ENCODE measurements at places on chromosomes 6 and 20.
A peak's percentile ranks its signal among the peaks of the same experiment; 100 is the strongest.

DNA sequence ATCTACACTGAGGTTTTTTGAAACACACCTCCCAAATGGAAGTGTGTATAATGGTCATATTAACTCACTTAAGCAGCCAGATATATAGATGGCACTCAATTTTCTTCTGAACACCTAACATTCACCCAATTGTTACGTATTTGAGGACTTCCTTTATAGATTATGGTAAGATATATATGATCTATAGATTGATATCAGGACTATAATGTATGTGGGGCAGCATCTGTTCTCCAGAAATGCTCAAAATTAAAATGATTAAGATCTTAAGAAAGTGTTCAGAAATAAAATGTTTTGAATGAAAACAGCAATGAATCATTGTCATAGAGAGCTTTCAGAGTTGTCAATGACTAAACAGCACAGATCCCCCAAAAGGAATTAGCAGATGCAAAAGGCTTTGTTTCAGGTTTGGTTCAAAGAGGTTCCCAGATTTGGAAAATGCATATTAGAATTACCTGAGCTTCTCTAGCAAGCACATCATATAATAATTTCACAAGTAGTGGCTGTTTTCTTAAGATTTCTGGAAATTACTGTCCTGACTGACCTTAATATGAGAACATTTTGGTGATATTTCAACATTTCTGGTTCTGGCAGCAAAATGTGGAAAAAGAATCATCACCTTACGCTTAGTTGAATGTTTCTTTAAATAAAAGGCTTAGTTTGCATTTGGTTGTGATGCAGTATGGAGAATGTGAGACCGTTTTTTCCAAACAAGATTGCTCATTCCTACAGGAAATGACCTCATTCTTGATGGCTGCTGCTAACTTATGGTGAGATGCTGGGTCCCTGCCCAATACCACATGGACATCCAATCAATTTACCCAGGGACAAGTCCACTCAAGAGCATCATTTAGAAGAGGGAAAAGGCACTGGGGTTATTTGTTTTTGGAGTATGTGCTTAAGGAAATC is 31.5 kb downstream of the TRAF3IP2 start:
- no peak for DNase-seq

GRCh38 chr6:44397424-44398164 is 10.1 kb downstream of the CDC5L start:
- DNase-seq: no peak

DNA sequence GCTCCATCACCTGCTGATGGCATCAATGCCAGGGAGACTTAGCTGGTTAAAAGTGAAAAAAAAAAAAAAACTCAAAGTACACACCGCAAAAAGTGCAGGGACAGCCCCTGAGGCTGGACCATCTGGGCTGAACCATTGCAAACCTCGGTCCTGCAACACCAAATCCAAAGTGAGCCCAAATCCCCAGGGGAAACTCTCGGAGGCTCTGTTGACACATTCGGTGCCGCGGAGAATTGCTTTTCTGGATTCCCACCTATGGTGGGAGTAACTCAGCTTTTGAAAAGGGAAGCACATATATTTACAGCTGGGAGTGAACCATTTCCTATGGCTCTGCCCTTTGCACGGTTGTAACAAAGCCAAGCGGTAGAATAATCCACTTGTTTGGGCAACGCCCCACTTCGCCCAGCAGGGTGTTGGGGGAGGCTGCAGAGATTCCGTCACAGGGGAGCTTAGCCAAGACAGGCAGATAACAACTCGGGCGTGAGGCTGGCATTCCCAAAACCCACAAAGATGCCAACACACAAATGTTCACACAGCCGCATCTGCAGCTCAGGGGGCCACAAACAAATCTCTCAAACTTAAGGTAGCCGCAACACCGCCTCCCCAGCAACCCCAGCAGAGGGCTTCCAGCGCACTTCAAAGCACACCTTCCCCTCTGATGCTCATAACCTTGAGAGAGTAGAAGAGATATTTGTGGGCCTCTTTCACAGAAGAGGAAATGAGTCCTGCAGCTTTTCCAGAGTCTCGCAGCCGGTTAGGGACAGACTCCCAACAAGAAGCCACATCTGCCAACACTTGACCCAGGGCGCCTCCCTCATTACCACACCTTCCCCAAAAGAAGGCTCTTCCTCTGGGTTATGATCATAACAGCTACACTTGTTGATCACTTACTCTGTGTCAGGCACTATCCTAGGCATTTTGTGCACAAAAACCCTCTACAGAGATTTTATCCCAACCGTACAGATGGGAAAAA is 11.4 kb downstream of the ZC3H12D start:
- DNase-seq: no peak

DNA sequence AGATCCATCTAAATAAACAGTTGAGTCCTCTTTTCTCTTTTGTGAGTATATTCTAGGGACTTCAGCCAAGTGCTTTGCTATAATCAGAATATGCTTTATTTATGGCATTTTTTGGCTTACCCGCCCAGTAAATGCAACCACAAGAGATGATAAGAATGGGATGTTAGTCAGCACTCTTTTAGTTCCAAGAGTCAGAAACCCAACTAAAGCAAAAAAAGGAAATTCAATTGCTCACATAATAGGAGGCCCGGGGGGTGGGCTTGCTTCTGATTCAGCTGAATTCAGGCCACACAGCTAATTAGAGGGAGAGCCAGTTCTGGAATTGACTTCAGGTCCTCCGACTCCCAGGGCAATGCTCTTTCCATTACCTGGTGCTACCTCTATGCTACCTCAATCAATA is 250.6 kb downstream of the FARS2 start:
- no peak for DNase-seq

DNA sequence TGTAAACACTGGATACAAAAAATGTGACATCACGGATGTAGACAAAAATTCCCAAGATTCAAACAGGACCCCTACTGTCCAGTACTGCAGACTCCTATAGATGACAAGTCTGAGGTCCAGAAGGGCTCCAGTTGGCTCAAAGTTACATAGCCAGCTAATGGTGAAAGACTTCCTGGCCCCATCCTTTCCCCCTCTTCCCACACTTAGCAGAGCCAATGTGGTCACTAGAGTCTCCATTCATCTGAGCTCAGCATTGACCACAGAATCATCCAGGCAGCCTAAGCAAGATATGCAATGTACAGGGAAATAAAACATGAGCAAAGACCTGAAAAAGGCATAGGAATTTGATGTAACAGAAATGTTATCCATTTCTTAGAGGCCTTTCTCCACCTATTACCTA is 180.5 kb downstream of the ADAT2 start:
- no peak for DNase-seq

GRCh38 chr20:13220194-13220903 is 725 bp upstream of the ISM1 start:
- DNase-seq: peak; percentile 29

- DNase-seq: no peak
Measured at GRCh38 chr6:128518434-128519131, 1.8 kb downstream of the PTPRK start.

- DNase-seq: no peak
Measured at GRCh38 chr6:3837781-3838180, 11.4 kb upstream of the FAM50B start.

GRCh38 chr6:12709556-12710232 is 6.9 kb upstream of the PHACTR1 start:
- DNase-seq: no peak

DNA sequence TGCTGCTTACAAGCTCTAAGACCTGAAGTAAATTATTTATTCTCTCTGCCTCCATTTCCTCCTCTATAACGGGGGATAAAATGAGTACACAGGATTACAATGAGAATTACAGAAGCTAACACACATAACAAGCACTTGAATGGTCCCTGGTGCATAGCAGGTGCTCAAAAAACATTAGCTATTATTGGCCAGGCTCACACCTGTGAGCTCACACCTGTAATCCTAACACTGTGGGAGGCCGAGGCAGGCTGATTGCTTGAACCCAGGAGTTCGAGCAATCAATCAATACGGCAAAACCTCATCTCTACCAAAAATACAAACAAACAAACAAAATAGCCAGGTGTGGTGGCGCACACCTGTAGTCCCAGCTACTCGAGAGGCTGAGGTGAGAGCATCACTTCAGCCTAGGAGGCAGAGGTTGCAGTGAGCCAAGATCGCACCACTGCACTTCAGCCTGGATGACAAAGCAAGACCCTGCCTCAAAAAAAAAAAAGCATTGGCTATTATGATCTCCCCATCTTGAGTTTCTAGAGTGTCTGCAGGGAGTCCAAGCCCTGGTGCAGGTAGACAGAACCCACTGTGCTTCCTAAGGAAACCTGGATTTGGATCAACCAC is 68.1 kb downstream of the PREX1 start:
- no peak for DNase-seq

DNA sequence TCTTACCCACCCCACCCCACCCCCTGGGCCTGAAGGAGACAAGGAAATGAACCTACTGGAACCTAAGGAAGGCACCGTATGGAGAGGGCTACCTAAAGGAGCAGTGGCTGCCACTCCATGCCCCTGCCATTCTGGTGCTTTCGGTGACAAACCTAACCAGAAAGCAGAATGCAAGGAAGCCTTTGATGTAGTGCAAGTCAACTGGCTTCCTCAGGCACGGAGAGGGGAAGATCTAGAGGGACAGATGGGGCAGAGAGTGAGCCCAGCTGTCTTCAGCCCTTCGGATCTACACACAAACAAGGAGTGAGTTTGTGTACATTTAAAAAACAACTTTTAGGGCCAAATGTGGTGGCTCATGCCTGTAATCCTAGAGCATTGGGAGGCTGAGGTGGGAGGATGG is 39.5 kb downstream of the PPP1R16B start:
- peak; percentile 37 for DNase-seq

DNA sequence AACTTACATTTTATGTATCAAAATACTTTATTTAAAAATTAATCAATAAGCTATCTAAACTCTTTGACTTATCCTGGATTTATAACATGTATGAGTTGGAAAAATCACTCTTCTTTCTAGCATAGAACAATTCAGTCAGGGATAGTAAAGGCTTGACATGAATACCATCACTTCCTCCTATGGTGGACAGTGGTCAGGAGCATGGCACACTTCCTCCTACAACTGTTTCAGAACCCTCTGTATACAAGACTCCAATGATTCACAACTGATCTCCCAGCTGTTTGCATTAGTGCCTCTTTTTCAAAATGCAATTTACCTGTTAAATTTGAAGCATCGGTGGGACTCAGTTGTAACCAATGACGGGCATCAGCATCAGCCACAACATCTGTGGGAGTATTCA is 129.7 kb downstream of the RALGAPA2 start:
- DNase-seq: no peak

GRCh38 chr6:159935633-159936032 is 33.2 kb upstream of the IGF2R start:
- DNase-seq: no peak

- no peak for DNase-seq
Measured at GRCh38 chr6:133843098-133843497, 45.8 kb upstream of the TCF21 start.

- peak; percentile 11 for DNase-seq
Measured at GRCh38 chr20:53146201-53146891, 174.2 kb downstream of the TSHZ2 start.

GRCh38 chr20:61570646-61571195 is 318.7 kb downstream of the CDH4 start:
- DNase-seq: no peak

- DNase-seq: no peak
Measured at GRCh38 chr20:32446301-32447100, 88.4 kb downstream of the ASXL1 start.

- no peak for DNase-seq
Measured at GRCh38 chr20:17023806-17024205, 203.0 kb upstream of the PCSK2 start.

GRCh38 chr20:11582060-11582459 is 335.6 kb upstream of the BTBD3 start:
- DNase-seq: no peak

DNA sequence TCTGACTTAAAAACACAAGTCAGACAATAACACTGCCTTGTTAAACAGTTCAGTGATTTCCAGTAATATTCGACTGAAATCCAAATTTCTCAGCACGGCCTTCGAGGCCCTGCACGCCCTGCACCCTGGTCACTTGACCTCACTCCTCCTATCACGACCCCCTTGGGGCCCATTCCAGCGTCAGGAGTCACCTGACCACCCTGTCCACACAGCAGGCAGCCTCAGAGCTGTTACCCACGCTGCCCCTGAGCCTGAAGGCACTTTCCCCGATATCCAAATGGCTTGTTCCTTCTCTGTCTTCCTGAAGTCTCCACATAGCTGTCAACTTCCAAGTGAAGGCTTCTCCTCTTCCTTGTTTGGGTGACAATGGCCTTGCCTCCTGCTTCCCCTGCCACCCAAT is 33.1 kb upstream of the SMOC2 start:
- no peak for DNase-seq

- DNase-seq: no peak
Measured at GRCh38 chr6:24763578-24763977, 11.2 kb upstream of the GMNN start.

GRCh38 chr20:39190666-39191570 is 228.8 kb downstream of the DHX35 start:
- no peak for DNase-seq

DNA sequence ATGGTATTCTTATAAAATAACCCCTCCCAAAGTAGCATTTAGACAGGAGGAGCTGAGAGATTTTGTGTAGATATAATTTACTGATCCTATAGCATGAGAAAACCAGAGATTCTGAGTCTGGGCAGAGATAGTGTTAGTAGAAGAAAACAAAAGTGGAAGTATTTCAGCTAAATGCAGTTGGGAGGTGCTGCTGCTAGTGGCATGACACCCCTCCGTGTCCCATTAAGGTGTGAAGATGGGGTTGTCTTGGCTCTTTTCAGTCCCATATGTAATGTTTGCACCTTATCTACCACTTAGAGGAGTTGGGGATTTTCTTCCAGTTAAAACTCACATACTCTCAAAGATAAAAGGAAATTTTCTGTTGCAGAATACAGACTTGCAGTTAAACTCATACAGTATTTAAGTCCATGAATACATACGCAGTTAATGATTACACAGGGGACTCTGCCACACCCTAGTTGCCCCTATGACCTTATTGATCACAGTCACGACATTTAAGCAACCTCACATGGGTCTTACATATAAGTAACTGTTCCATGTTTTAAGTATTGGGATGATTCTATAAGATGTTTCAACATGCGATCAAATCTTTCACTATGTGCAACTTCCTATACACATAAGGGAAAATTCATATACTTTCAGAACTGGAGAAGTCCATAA is 11.5 kb downstream of the TAAR2 start:
- peak; percentile 7 for DNase-seq

DNA sequence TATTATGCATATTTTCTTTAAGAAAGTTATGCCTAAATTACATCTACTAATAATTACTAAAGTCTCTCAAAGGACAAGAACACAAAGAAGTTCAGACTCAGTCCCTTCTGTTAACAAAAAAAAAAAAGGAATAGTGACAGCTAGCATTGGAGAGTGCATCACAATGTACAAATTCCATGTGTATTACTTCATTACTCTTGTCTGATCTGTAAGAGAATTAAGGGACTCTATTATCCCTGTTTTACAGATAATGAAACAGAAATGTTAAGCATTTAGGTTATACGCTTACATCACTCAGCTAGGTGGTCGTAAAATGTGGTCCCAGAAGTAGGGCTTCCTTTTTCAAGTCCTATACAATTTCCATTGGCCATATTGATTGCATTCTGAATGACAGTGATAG is 17.2 kb upstream of the VNN1 start:
- no peak for DNase-seq

GRCh38 chr6:25042984-25043725 is 107.4 kb upstream of the RIPOR2 start:
- DNase-seq: no peak

GRCh38 chr6:53866226-53866625 is 71.4 kb downstream of the LRRC1 start:
- no peak for DNase-seq
